Left renal pelvis (tissue), 4 donors: ENCODE measurements at places on chromosomes 16 and 17.

DNA sequence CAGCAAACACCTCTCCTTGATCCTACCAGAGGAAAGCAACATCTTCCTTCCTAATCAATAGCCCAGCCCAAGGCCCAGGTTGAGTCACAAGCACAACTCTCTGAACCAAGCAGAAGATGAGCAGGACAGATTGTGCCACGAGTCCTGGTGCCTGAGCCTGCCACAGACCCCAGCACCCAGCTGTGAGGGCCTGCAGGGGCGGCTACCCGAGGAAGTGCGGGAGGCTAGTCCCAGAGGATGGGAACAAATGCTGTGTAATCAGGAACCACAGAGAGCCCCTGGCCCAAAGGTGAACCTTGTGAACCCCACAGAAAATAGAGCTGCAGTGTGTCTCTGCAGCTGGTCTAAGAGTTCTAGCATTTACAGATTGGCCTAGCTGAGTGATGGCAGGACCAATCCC, 126.8 kb upstream of the HSBP1 start:
- no peak for DNase-seq

- no peak for DNase-seq
These were observed 22.6 kb downstream of the CNTNAP1 start for GRCh38 chr17:42704837-42705494.

GRCh38 chr16:48335961-48336360, 49.3 kb downstream of the SIAH1 start:
- no peak for DNase-seq

DNA sequence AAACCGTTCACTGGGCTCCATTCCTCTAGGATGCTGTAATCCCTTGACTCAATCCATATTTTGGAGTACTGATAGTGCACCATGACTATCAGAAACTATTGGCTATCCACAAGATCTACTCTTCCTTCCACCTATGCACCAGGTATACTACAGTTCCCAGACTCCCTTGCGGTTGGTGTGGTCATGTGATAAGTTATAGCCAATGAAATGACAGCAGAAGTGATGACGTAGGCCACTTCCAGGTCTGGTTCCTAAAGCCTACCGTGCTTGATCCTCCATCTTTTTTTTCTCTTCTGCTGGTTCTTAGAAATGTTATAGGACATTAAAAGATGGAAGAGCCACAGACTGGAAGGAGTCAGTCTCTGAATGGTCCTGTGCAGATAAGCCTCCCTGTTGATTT, 278.8 kb upstream of the C16orf82 start:
- DNase-seq: no peak

DNA sequence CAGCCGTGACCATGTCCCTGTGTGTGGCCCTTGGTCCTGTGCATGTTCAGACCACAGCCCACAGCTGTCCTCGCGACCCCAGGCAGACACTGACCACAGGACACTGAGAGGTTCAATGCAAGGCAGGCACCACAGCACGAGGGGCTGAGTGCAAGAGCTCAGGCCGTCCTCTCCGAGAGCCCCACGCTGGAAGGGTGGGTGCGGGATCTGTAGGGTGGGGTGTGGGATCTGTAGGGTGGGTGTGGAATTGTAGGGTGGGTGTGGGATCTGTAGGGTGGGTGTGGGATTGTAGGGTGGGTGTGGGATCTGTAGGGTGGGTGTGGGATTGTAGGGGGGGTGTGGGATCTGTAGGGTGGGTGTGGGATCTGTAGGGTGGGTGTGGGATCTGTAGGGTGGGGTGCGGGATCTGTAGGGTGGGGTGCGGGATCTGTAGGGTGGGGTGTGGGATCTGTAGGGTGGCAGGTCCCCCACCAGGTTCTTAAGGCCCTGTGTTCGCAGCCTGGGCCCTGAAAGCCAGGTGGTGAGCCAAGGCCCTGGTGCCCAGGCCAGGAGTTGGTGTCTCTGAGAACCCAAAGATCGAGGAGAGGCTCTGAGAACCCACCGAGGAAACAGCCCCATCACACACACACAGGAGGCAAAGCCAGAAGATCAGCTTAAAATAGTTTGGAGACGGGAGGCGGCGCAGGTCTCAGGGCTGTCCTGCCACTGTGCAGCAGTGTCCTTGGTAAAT, 48.2 kb downstream of the METRNL start:
- no peak for DNase-seq

- DNase-seq: no peak
These were observed 8.7 kb upstream of the CPD start for GRCh38 chr17:30369995-30370394.
